ENCODE measurements at places on chromosomes 11 and 22. TPM values are rescaled to one million over a fixed set of nuclear protein-coding genes. Genes with fewer than 3 reads are reported as not detected.
A peak's percentile ranks its signal among the peaks of the same experiment; 100 is the strongest.

DNA sequence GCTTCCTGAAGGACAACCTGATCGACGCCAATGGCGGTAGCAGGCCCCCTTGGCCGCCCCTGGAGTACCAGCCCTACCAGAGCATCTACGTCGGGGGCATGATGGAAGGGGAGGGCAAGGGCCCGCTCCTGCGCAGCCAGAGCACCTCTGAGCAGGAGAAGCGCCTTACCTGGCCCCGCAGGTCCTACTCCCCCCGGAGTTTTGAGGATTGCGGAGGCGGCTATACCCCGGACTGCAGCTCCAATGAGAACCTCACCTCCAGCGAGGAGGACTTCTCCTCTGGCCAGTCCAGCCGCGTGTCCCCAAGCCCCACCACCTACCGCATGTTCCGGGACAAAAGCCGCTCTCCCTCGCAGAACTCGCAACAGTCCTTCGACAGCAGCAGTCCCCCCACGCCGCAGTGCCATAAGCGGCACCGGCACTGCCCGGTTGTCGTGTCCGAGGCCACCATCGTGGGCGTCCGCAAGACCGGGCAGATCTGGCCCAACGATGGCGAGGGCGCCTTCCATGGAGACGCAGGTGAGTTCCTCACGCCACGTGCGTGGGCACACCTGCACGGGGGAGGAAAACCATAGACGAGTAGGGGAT lies 1.5 kb downstream of the BCR start:
- DNase-seq: peak; percentile 40

- DNase-seq: no peak
These were observed 81.9 kb upstream of the SPON1 start for GRCh38 chr11:13880634-13881033.

DNA sequence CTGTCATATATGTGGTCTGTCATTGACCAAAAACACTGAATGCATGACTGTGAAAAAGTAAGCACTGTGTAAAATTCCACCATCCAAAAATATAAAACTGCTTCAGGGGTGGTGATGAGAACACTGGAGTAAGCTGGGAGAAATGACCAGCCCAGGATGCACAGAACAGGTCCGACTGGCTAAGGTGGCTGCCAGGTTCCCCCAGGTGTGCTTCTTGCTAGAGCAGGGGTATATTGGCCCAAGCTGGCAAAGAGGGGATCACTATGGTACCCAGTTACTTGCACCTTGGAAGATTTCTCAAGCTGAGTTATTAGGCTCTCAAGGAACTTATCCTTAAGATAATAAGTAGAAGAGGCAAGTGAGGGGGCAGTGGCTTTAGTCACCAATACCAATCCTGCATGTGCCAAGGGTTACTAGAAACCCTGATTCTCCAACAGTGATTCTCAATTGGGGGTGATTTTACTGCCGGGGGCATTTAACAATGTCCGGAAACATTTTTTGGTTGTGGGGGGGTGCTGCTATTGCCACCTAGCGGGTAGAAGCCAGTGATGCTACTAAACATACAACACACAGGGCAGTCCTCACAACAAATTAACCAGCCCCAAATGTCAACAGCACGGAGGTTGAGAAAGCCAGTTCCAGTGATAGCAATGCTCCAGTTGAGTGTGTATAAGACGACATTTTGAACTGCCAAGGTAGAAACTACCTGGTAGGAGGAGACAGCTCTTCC lies 15.7 kb downstream of the SNU13 start:
- peak; percentile 39 for DNase-seq

GRCh38 chr11:92886243-92886905 lies 83.1 kb upstream of the MTNR1B start:
- DNase-seq: peak; percentile 79

- no peak for DNase-seq
These were observed 25.0 kb downstream of the ARHGAP8 start for GRCh38 chr22:44777364-44777755.

DNA sequence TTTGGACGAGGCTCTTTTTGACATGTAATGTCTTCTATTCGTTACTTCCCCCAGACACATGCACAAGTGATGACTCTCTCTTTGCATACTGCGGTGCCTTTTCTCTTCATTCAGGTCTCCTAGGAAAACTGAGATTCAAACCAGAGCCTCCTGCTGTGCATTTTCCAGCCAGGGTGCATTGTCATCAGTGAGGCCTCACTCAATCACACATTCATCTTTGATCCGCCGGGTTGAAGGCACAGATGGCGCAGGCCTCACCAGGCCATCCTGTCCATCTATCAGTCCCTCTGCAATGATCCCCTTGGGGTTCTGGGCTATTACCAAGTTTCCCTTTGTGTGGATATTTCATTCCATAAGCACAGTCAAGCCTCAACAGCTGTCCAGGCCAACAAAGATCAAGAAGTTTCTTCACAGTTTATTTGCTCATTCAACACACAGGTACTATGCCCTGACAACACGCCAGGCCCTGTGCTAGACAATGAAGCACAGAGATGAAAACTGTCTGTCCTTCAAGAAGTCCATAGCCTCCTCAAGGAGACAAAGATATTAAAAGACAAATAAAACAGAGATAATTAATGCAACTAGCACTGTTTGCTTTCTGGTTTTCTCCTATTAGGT lies 107.8 kb downstream of the LARGE1 start:
- DNase-seq: no peak

DNA sequence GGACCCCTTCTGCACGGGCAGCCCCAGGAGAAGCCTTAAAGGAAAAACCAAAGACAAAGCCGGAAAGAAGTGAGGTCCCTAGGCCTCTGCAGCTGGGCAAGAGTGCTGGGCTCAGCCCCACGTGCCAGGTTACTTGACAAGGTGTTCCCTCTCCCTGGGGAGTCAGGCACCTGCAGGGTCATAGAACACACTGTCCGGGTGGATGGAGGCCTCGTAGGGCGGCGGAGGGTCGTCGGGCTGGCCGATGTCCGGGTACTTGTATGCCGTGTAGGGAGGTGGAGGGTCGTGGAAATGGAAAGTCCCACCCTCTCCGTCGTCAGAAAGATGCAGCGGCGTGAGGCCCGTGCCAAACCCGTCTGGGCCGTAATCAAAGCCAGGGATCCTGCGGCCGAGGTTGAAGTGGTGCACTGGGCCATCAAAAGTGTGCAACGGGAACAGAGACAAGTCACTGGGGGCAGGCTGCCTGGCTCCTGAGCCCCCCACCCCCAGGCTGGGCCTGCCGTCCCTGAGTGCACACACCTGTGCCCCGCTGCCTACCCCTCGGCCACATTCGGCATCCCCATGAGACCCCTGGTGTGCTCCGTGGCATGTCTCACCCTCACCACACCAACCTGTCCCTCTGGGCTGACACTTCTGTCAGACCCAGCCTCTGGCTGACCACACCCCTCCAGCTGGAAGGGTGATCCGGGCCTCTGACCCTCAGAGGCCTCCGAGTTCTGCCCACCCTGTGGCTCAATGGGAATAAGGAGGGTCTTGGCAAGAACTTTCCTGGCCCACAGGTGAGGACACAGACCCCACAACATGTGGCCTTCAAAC lies 81.1 kb downstream of the DGCR2 start:
- no peak for DNase-seq

- no peak for DNase-seq
These were observed 81.3 kb upstream of the TP53I11 start for GRCh38 chr11:45031912-45032519.

EML3 gene
- 15.4 TPM for polyA plus RNA-seq

LRRC74B gene
- not detected for polyA plus RNA-seq

OR10AG1 gene
- polyA plus RNA-seq: 0.06 TPM

RIMBP3B gene
- polyA plus RNA-seq: 0.09 TPM

FZD4 gene
- 1.4 TPM for polyA plus RNA-seq

ACTN3 gene
- 7.3 TPM for polyA plus RNA-seq

CCDC81 gene
- polyA plus RNA-seq: 0.37 TPM
